Stomach (tissue), 19 donors: ENCODE measurements at places on chromosomes 2 and 18. TPM values are rescaled to one million over a fixed set of nuclear protein-coding genes. Genes with fewer than 3 reads are reported as not detected.

The ZNF397 gene
- 32.1 TPM for total RNA-seq

The FIGLA gene
- total RNA-seq: not detected

The CCDC74B gene
- not detected for total RNA-seq

The MPV17 gene
- total RNA-seq: 41.9 TPM

The CCNYL1 gene
- 29.8 TPM for total RNA-seq

The ZRANB3 gene
- 0.87 TPM for total RNA-seq
